D341Med (cell line): ENCODE measurements at places on chromosomes 2 and 18.

- no peak for DNase-seq
Measured at GRCh38 chr18:30763902-30764350, 278.6 kb downstream of the DSC3 start.

DNA sequence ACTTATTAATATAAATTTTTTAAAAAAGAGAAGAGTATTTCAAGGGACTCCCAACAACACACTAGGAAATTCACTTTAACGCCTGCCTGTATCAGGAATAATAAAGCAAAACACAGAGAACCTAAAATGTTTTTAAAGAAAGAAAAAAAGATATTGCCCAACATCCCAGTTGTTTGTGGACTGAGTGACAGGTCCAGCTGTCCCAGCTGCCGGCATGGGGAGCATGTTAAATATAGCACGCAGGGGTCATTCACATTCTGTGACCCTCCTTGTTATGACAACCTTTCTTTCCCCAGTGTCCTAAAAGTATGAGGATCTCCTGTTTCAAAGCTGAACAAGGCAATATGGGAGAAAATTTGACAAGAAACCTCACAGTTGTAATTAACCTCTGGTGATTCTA lies 4.4 kb downstream of the KLHL41 start:
- no peak for DNase-seq

DNA sequence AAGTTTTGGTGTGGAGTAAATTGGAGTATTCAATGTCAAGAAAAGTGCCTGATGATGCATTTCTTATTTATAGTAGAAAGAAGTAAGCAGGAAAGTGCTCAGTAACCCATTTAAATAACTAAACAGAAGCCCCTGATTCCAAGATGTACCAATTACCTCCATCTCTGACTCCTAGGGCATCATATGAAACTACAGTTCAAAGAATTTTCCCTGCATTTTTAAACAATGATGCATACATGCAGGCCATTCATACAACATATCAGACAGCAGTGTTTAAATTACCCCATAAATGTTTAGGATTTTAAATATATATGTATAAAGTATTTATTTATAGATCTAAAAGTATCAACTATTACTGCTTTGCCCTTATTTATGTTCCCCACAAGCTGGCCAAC lies 36.2 kb downstream of the FTCDNL1 start:
- no peak for DNase-seq

DNA sequence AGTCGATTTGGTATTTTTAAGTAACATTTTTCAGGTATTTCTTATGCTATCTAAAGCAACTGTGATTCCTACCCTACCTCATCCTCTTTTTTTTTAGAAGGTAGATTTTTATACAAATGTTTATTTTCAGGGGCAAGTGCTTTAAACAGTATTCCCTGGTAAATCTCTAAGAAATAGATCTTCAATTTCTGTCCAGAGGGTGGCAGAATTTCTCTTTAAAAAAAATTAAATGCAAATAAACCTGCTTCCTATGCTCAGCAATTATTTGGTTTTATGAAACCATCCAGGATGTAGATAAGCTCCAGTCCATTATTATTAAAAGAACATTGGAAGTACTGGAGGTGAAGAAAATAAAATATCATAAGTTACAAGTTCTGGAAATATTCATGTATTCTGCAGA lies 191.9 kb downstream of the MYO3B start:
- no peak for DNase-seq

- no peak for DNase-seq
Measured at GRCh38 chr2:9069543-9069942, 66.1 kb upstream of the MBOAT2 start.

DNA sequence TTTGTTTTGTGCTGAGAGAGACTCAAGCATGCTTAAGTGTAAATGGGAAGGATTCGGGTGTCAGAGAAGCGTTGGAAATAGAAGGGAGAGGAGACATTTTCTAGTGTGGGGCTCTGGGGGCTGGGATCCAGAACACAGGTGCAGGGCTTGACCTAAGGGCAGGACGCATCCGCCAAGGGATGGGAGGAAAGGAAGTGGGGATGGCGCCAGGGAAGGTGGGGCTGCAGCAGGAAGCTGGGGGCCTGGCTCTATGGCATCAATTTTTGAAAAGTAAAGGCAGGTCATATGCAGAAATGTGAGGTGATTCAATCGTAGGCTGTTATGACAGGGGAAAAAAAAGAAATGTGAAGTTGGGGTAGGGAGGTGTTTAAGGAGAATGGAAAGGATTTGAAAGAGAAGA lies 143.2 kb upstream of the SERTAD2 start:
- no peak for DNase-seq

GRCh38 chr18:11956371-11957308 lies 24.7 kb upstream of the IMPA2 start:
- DNase-seq = no peak

GRCh38 chr2:216113572-216113971 lies 4.4 kb downstream of the XRCC5 start:
- no peak for DNase-seq

DNA sequence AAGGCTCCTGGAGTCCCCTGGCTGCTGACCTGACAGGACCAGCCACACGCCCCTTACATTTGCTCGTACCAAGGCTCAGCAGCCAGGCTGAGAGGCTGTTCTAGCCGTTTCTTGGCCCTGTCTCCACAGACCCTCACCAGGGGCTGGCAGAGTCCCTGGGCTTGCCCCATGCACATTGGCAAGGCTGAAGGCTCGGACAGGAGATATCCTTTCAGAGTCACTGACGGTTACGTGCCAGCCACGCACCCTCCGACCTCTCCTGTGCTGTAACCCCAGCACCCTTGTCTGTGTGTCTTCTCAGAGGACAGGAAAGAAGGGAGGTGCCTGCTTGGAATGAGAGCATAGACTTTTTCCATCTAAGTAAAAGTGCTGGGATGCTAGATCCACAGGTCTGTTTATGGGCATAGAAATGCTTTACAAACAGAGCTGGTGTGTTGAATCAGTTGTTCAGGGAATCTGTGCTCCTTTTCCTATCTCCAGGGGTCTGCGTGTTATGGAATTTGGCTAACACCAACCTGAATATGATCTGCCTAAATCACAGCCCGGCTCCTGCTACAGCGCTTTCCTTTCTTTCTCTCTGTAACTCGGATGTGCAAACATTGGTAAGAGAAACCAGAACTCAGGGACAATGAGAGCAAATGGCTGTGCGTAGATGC lies 41.0 kb downstream of the COPS8 start:
- no peak for DNase-seq

- no peak for DNase-seq
Measured at GRCh38 chr18:78769502-78770105, 210.0 kb upstream of the SALL3 start.

DNA sequence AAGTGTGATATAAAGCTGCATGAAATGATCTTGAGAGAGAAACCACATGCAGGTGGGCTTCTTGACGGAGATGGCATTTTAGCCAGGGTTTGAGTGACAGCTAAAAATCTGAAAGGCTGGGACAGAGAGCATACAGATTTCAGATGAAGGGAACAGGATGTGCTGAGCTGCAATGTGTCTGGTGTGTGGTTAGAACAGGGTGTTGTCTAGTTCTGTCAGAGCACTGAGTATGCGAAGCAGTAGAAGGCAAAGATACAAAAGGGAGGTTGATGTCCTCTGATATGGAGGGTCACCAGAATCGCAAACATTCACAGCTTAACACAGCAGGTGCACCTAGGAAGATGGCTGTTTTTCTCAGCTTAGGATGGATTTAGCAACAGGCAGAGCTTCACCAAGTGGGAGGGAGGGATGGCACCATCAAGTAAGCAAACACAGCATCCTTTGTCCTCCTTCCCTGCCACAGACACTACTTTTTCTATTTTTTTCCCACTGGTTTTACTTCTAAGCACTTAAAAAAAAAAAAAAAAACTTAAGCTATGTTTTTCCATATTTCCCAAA lies 182.5 kb downstream of the TMX3 start:
- no peak for DNase-seq

GRCh38 chr2:74078466-74078865 lies 69.2 kb downstream of the BOLA3 start:
- no peak for DNase-seq

- no peak for DNase-seq
Measured at GRCh38 chr2:55493220-55493619, 26.3 kb upstream of the CFAP36 start.

DNA sequence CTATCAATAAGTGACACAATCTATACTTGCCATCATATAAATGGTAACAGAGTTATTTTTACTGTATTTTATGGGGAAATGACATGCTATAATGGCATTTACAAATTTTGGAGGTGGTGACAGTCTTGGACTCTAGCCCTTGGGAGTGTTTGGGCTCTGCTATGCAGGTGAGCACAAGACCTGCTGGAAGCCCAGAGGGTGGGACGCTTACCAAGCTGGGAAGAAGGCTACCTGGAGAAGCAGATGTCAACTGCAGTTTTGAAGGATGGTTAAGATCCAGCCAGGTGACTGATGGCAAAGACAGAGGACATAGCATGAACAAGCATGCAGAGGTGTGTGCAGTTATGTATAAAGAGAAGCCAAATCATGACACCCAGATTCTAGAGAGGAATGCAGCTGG lies 346.9 kb downstream of the MYCN start:
- DNase-seq = no peak

DNA sequence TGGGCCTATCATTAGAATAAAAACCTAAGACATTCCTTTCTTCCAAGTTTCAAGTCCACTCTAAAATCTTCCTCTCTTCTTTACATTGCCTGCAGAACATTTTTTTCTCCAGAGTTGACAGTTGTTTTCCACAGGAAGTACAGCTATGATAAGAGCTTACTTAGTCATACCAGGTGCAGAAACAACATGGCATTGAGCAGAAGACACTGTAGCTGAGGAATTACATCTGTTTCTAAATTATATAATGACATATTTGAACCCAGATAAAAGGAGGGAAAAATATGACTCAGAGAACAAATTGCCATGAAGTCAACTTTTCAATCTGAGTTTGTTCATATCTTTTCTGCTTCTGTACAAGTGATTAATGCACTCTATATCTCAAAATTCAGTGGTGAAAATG lies 30.2 kb downstream of the CMPK2 start:
- no peak for DNase-seq

GRCh38 chr2:24164416-24164973 lies 10.4 kb upstream of the FAM228A start:
- DNase-seq = peak; percentile 82

DNA sequence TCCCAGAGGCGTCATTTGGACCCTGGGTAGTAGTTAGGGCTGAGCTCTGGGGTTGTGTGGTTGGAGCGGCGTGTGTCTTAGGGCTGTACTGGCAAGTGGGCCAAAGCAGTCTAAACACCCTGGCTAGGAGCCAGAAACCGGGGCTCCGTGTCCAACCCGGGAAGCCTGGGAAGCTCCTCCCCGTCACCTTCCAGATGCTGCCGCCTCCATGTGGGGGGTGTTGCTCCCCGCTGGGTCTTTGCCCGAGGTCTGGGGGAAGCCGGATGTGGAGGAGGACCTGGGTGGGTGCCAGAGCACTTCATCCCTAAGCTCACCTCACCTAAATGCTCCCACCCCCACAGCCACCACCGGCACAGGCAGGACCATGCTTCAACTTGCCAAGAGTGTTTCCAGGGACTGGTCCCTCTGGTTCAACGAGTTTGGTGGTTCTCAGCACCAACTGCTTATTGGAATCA lies 25.4 kb downstream of the TET3 start:
- no peak for DNase-seq

GRCh38 chr2:65026154-65026553 lies 30.1 kb upstream of the CEP68 start:
- no peak for DNase-seq

DNA sequence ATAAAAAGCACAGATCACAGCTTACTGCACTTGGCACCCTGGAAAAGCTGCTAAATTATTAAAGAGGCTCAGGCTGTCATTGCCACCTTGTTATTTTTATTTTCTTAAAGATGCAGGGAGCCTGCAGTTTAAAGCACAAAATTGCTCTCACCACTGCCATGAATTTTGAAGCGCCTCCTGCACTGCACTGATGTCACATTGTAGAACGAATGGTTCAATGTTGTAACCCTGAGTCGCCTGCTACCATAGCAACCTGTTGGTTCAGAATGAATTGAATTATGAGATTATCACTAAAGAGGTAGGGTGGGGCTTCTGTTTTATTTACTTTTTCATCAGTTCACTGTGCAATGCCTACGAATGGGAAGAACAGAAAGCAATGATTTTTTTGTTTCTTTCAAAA lies 16.5 kb downstream of the SCG2 start:
- peak; percentile 17 for DNase-seq

- no peak for DNase-seq
Measured at GRCh38 chr2:162478721-162479129, 134.8 kb downstream of the GCA start.

GRCh38 chr2:120451334-120451733 lies 105.4 kb downstream of the INHBB start:
- DNase-seq = no peak

DNA sequence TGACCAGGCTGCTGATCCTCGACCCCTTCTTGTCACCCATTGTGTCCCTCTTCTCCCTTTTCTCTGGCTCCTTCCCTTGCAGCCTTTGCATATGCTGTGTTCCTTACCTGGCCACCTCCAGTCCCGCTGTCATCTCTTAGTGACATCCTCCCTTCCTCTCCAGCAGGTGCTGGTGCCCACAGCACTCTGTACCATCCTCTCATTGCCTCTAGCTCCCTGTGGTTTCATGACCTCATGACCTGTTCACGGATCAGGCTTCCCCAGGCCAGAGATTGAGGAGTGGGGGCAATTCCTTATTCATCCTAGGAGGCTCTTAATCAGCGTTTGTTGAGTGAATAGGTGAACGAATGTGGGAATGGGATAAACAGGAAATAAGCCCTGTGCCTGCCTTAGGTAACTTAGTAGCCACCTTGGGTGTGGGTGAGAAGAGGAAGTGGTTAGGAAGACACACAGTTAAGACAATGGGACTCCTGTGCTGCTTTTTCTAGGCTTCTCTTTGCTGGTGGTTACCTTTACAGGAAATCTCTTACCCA lies 35.5 kb downstream of the ITGA6 start:
- DNase-seq = no peak

GRCh38 chr18:5467671-5468070 lies 76.1 kb downstream of the EPB41L3 start:
- no peak for DNase-seq

GRCh38 chr2:142965443-142965842 lies 88.0 kb downstream of the KYNU start:
- no peak for DNase-seq

- DNase-seq = no peak
Measured at GRCh38 chr2:229392196-229392595, 121.1 kb upstream of the PID1 start.

DNA sequence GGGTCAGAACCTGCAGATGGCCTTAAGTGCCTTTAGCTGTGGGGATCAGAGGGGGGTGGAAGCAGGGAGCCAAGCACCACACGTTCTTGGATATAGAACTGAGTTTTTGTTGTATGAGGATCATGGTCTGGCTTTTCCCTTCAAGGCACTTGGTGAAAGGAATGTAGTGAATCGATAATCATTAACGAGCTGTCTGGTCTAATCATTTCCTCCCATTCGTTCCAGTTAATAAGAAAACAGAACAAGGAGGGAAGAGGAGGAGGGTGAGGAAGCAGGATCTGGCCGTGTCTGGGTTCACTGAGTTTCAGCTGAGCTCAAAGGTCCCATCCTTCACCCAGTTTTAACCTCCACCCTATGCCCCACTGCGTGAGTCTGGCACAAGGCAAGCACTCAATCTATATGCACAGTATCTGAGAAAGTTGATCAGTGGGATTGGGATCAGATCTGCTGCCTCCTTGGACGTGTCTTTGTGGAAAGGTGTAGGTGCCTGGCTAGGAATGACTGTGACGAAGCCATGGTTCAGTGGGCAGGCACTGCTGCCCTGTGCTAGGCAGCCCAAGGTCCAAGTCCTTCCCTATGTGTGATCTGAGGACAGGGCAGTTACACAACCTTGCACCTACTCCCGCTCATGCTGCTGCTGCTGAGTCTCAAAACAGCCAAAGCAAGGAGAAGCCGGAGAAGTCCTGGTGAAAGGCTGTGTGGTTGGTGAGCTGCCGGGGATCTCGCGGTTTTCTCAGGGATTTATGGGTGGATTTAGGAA lies 54.8 kb downstream of the GALNT14 start:
- no peak for DNase-seq

GRCh38 chr2:186535861-186536260 lies 49.8 kb downstream of the ZC3H15 start:
- no peak for DNase-seq
